Renal pelvis (tissue), 12 donors: ENCODE measurements at places on chromosomes 16 and 17.

- DNase-seq = no peak
Measured at GRCh38 chr17:73261617-73261951, at the start of gene CPSF4L. Gene CPSF4L, minus strand, starts transcription at chr17:73261880. Its CDS starts 62 bp downstream, at chr17:73261818.

DNA sequence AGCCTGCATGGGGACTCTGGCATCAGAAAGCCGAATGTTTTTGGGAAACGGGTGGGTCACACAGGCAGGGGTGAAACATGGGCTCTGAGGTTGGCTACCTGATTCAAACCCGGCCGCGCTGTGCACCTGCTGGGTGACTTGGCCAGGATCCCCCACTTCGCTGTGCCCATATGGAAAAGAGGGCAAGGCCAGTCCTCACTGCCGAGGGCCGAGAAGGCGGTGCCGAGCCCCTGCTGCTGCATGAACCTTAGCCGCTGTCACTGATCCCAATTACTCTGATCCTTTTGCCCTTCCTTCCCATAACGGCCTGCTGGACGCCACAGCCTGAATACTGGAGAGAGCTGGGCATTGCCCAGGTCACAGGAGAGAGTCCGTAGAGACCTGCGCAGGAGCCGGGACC, 17.7 kb downstream of the KDM8 start:
- no peak for DNase-seq

DNA sequence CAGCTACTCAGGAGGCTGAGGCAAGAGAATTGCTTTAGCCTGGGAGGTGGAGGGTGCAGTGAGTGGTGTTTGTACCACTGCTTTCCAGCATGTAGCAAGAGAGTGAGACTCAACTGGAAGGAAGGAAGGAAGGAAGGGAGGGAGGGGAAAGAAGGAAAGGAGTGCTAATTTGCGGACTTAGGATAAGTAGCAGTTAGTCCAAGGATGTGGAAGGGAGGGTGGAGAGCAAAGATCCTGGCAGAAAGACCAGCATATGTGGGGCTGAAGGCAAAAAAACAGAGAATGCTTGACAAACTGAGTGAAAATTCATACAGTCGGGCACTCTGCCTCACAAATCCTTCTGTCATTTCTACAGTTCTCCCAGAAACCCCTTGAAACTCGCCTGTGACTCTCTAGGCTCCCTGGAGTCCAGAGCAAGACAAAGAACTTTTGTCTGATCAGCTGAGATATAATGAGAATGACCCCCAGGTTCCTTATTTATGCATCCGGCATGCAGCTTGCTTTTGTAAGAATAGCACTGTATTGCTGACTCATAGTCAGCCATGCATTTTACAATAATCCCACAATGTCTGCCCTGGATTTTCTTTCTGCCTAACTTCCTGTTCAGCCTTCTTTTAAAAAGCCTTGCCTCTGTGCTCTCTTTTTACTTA, 31.5 kb downstream of the CDK5RAP3 start:
- DNase-seq = peak; percentile 45

GRCh38 chr17:63925615-63926014, 6.5 kb downstream of the CD79B start:
- no peak for DNase-seq

- no peak for DNase-seq
Measured at GRCh38 chr17:3551189-3551588, 6.4 kb downstream of the TRPV3 start.

GRCh38 chr17:56913353-56913866, 439 bp downstream of the TRIM25 start:
- peak; percentile 15 for DNase-seq

GRCh38 chr17:27293898-27294688, at the start of gene WSB1:
Gene WSB1, plus strand, starts transcription at chr17:27294114. Its CDS starts 282 bp downstream, at chr17:27294396.
- DNase-seq = peak; percentile 93

GRCh38 chr16:54128629-54129234, 157.9 kb downstream of the IRX3 start:
- no peak for DNase-seq

DNA sequence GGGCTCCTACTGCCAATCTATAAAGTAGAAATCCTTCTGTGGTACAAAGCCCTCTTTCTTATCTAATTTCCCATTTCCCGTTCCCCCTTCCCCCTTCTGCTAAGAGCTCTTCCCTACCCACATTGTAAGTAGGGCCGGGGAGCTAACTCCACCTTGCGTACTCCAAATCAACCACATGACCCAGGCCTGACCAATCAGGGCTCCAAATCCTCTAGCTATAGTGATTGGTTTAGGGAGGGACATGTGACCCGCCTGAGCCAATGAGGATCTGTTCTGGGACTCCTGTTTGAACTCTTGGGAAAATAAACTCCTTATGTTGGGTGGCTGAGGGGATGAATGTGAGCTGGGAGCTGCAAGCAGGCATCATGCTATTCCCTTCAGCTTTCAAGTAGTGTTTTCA, 40.9 kb upstream of the MEOX1 start:
- DNase-seq = no peak

DNA sequence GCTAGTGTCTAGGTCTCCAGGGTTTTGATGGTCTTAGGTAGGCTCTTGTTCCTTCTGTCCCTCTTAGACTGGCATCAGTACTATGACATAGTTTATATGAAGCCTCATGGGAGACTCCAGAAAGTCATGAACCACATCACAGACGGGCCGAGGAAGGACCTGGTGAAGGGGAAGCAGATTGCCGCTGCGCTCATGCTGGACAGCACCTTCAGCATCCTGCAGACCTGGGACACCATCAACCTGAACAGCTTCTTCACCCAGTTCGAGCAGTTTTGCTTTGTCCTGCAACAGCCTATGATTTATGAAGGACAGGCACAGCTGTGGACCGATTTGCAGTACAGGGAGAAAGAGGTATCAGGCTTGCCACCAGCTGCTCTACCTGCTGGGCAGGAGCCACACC, 34.0 kb downstream of the RNF213 start:
- no peak for DNase-seq

GRCh38 chr16:4077174-4077649, 39.0 kb downstream of the ADCY9 start:
- no peak for DNase-seq

DNA sequence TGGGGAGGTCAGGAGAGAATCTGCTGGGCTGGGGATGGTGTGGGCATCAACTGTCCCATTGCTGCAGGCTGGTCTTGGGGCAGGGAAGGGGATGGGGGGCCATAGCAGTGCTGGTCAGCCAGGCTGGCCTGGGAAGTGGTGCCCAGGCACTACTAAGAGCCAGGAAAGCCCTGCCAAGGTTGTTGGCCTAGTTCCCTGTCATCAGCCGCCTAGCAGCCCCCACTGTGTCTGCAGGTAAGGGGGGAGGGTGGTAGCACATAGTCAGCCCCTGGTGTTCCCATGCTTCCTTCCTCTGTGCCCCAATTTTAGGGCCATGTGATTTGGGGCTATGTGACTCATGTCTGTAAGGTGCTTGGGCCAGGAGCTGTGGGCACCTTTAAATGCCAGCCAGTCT, 17.8 kb downstream of the GJD3 start:
- no peak for DNase-seq

DNA sequence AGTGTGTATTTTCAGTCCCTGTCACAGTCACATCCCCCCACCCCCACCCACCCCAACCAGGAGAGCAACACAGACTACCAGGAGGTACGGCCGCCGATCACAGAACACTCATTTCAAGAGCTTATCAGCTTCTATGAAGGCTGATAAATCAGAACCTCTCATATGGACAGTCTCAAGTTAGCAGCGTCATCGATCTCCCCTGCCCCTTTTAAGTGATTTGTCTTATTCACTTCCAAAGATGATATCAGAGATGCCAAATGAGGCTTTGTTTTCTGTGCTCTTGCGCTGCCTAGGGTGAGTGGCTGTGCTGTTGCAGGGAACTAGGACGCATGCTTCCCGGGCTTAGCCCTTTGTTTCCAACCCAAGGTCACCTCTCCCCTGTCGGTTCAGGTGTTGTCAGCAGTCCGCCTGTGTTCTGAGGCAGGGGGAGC, 26.8 kb upstream of the PMFBP1 start:
- DNase-seq = no peak

DNA sequence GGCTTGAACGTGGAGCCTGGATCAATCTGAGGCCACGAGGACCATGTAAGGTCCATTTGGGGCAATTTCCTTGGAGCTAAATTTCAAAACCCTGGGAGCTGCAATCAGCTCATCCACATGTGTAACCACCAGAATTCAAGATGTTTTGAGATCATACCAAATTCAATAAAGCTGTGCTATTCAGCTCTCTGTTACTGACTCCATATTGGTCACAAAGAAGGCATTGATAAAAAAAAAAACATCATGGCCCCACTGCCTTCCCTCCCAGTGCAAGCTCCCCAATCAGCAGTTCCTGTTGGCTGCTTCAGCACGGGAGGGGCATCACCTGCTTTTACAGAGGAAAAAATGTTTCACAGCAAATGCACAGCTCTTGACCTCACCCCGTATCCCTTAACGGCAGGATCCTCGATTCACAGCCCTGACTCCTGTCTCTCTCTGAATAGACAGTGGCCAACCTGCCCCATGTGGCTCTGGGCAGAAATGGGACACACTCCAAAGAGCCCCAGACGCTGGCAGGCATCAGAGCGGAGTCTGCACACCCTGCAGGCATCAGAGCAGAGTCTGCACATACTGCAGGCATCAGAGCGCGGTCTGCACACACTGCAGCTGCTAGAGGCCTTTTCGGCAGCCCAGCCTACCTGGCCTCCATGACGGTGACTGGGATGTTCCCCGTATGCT, 37.1 kb downstream of the FANCA start:
- DNase-seq = no peak

GRCh38 chr16:48361012-48361411, 24.2 kb downstream of the SIAH1 start:
- DNase-seq = no peak

- no peak for DNase-seq
Measured at GRCh38 chr17:848402-848801, 66.2 kb downstream of the MRM3 start.

DNA sequence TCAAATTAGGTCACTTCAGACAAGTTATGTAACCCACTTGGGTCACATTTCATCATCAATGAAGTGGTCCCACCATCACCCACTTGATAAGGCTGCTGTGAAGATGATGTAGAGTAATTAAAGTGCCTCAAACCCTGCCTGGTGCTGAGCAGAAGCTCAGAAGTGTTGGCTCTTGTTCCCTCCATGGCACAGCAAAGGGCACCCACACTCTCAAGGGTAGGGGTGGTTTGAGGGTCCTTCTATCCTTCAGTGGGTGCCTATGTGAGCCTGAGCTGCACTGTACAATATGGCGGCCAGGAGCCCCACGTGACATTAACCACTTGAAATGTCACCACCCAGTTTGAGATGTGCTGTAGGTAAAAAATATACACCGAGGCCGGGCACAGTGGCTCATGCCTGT, 71.5 kb downstream of the CYTH1 start:
- DNase-seq = no peak
